Activated CD4-positive, alpha-beta T cell treated with anti-CD3 and anti-CD28 coated beads for 36 hours (primary cell): ENCODE measurements at places on chromosomes 2 and 18. TPM values are rescaled to one million over a fixed set of nuclear protein-coding genes. Genes with fewer than 3 reads are reported as not detected.
A peak's percentile ranks its signal among the peaks of the same experiment; 100 is the strongest.

MARS2 gene
- total RNA-seq = 12.1 TPM

GRCh38 chr2:196783431-196784094, 15.9 kb downstream of the GTF3C3 start:
- DNase-seq = peak; percentile 77

- DNase-seq = no peak
Observed at GRCh38 chr2:112768432-112768831, 4.0 kb upstream of the CKAP2L start.

- no peak for DNase-seq
Observed at GRCh38 chr18:46475390-46475752, 181.6 kb downstream of the LOXHD1 start.

RAB6D gene
- not detected for total RNA-seq

GRCh38 chr2:8278709-8279354, 403.0 kb upstream of the ID2 start:
- DNase-seq = no peak

GRCh38 chr18:24801001-24801400, 340.6 kb downstream of the HRH4 start:
- no peak for DNase-seq

- no peak for DNase-seq
Observed at GRCh38 chr2:217912098-217913024, 90.4 kb downstream of the TNS1 start.

- DNase-seq = peak; percentile 51
Observed at GRCh38 chr2:144330951-144331673, 188.8 kb downstream of the ZEB2 start.

- DNase-seq = no peak
Observed at GRCh38 chr18:62024983-62025382, 132.2 kb upstream of the RNF152 start.

DNA sequence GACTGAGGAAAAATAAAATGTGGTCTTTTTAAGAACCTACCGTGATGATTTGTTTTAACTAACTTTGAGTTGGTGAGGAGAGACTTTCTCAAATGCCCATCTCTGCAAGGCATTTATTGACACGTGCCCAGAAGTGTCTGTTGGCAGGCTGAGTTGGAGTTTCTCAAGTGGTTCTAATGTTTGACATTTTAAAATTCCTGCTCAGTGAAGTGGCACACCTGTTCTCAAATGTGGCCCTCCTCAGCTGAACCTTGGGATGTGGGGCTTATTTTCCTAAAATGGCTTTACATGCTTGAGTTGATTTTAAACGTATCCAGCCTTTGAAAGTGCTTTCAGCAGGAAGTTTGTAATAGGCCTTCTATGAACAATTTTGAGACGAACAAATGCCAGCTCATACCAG, 876 bp upstream of the CAVIN2 start:
- no peak for DNase-seq

DPP10 gene
- not detected for total RNA-seq

- DNase-seq = no peak
Observed at GRCh38 chr2:202307690-202308089, 42.1 kb downstream of the NOP58 start.

SESTD1 gene
- total RNA-seq = 9.4 TPM

- no peak for DNase-seq
Observed at GRCh38 chr2:14257801-14258507, 374.6 kb upstream of the LRATD1 start.

GRCh38 chr18:46518438-46518837, 138.6 kb downstream of the LOXHD1 start:
- no peak for DNase-seq

DNA sequence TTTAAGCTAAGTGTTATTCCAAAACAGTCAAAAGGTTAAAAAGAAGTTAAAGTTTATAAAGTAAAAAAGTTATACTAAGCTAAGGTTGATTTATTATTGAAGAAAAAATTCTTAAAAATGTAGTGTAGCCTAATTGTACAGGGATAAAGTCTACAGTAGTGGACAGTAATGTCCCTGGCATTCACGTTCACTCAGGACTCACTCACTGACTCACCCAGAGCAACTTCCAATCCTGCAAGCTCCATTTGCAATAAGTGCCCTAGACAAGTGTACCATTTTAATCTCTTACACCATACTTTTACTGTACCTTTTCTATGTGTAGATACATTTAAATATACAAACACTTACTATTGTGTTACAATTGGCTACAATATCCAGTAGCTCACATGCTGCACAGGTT, 86.1 kb downstream of the CACNB4 start:
- no peak for DNase-seq

RAX gene
- not detected for total RNA-seq

UGT1A10 gene
- total RNA-seq = not detected

GRCh38 chr2:119144806-119145205, 13.7 kb downstream of the C1QL2 start:
- DNase-seq = no peak

DNA sequence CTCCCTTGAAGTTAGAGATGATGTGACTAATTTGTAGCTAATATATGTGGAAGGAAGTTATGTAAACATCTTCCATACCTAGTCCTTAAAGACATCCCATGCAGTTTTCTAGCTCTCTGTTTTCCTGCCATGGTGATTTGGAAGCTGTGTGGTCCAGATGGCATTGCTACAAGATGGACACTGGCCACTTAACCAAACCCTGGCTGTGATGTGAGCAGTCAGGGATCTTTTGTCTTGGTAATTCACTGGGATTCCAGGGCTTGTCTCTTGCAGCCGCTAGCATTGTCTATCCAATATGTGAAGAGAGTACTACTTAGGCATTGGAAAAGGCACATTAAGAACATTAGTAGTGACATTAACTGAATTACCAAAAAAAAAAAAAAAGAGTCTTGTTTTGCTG, 139.9 kb upstream of the DOCK10 start:
- DNase-seq = no peak

- no peak for DNase-seq
Observed at GRCh38 chr2:220506466-220506865, 879.0 kb downstream of the SLC4A3 start.

- peak; percentile 40 for DNase-seq
Observed at GRCh38 chr2:180983468-180984242, 3.2 kb downstream of the UBE2E3 start.

- DNase-seq = no peak
Observed at GRCh38 chr2:139031722-139032121, 251.5 kb upstream of the NXPH2 start.

DNA sequence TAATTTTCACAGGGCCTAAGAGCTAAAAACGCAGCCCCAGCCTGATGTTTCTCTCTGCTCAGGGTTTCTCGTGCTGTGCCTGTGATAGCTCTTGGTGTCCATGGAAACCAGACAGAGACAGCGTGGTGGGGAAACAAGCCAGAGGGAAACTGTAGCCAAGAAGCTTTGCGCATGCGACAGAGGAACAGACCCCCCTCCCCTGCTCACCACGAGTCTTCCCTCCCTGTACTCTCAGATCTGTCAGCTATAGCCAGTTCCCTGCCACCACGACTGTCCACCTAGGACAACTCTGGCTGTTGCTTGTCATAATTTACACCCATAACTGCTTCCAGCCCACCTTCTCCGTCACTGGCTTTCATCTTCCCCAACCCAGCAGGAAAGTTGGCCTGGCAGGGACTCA, 13.2 kb upstream of the DNAJC27 start:
- no peak for DNase-seq

NCKAP5 gene
- not detected for total RNA-seq

- no peak for DNase-seq
Observed at GRCh38 chr18:58161659-58162058, 117.6 kb downstream of the NEDD4L start.

DNA sequence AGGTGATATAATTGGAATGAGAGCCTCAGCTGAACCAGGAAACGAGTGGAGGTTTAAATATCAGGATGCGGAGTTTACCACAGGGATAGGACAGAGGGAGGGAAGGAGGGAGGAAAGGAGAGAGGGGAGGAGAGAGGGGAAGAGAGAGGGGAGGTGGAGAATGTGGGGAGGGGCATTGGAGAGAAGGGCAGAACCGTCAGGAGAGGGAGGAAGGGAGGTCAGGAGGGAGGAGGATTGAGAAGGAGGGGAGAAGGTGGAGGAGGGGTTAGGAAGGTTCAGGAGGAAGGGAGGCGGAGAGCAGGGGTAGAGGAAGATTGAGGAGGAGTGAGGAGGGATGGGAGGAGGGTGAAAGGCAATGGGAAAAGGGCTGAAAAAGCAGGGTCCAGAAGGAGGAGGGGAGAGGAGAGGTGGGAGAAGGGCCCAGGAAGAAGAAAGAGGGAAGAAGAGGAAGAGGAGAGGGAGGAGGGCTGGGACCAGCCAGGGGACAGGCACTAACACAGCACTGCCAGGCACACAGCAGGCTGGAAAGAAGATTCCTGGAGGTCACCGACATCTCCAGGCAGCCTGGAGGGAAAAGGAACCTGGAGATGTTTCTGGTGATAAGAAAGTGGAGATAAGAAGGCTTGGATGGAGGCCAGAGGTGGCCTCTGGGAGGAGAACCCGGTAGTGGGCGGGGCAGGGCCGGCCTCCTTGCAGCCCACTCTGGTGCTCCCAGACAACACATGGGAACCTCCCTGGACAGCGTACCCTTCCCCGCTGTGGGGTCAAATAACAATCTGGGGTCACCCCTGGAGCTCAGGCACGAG, 176.7 kb upstream of the SMAD2 start:
- no peak for DNase-seq

GRCh38 chr2:39735648-39736047, 43.4 kb downstream of the THUMPD2 start:
- DNase-seq = no peak

CHST9 gene
- total RNA-seq = not detected

TFPI gene
- total RNA-seq = 0.21 TPM

DNA sequence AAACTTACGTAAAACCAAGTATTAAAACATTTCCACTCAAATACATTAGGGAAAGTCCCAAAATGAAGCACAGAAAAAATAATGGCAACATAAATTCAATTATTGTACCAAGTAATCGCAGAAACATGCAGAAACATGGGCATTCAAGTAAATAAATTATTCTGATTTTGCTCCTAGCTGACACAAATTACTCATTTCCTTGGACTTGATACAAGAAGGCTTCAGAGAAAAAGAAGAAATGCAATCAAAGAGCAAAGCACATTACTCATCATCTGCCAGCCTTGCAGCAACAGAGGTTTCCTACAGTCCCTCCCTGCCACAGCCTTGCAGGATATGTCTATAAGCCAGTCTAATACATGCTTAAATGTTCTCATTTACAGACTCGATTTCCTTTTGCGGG, 439.8 kb upstream of the LYPD1 start:
- DNase-seq = no peak

- no peak for DNase-seq
Observed at GRCh38 chr18:77066689-77067088, 65.9 kb downstream of the MBP start.

DNA sequence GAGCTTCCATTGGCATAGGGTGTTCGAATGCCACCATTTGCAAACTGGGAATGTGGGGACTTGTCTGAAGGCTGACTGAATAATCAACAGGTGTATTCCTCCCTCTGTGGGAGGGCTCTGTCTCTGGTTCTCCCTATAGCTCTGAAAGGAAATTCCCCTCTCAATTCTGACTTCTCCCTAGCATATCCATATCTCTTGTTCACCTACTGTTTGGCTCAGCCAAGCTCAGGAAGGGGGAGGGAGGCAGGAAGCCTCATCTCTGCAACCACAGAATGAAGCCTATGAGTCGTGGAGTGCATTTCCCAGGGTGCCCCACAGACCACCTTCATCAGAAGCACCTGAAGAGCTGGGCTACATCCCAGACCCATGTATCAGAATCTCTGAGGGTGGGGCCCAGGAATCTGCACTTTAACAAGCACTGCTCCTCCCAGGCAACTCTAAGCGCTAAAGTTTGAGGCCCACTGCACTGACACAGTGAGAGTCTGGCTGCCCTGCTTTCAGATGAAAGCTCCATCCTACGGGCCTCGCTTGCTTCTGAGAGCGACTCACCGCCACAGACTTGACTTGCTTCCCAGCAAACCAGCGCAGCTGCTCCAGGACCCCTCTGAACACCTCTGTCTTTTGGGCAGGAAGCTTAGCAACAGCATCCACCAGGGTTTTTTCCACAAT, 32.0 kb downstream of the XDH start:
- DNase-seq = no peak

- DNase-seq = no peak
Observed at GRCh38 chr2:28588292-28588670, 92.4 kb downstream of the PLB1 start.
